Esophagus muscularis mucosa (tissue), 4 donors: ENCODE measurements at places on chromosomes 5 and 9.

- H3K36me3 ChIP-seq: no peaks in the 10 kb centered on the region
- H3K27ac ChIP-seq: no peak overlapping the region
- no peak overlapping the region for H3K4me3 ChIP-seq
These were observed 25.4 kb downstream of the OGN start for GRCh38 chr9:92378865-92379560.

DNA sequence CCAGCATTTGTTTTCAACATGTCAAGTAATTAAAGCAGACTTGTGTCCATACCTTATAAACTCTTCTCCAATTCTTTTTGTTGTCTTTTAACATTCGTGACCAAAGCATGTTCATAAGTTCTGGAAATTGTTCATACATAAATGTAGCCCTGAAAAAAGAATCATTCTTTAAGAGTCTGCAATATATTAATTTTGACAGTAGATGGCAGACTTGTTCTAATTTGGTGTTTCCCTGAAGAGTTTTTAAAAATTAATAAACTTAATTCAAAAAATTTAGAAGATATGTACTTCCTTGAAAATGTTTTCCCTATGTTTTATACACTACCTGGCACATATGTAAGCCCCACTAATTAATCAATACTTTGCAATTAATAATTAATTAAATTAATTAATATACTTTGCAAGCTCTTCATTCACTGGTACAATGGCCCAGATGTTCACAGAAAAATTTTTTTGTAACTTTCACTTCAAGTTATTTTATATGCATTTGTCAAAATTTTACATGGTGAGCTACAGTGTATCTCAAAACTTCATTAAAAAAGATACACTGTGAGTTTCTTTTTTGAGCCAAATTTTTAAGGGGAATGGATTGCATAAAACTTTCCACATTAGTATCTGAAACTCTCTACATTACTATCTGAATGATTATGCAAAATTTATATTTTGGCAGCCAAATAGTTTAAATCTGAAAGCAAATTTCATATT lies 42.1 kb downstream of the CLINT1 start:
- H3K27ac ChIP-seq: no peak overlapping the region
- peaks cover 29% of the 10 kb centered on the region for H3K36me3 ChIP-seq
- DNase-seq: no peak

DNA sequence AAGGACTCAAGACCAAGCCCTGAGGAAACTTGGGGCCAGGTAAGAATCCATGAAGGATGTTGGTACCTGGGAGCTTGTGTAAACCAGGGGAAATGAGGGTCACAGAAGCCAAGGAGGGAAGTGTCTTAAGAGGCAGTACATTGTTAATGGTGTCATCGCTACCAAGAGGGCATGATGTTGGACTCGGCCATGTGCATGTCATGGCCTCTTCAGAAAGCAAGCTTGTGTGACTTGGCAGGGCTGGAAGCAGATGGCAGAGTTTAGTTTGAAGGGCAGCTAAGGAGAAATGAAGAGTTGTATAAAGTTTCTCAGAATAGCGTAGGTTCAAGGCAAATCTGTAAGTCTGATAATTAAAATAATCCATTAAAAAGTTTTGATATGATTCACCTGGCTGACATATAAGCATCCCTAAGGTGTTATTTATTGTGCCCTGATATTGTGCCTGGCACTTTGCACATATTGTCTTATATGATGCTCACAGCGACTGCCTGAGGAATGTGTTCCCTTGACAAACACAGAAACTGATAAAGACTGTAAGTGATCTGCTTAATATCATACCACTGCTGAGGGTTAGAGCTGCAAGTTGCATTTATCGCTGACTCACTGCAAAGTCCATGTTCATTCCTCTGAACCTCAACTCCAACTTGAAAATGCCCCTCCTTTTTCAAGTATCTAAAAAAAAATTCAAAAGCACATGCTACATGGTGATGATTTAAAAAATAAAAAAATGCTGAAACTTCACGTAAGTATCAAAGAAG lies 81.3 kb upstream of the PTPN3 start:
- H3K27ac ChIP-seq: no peak overlapping the region
- DNase-seq: peak; percentile 64
- H3K36me3 ChIP-seq: no peaks in the 10 kb centered on the region
- H3K4me3 ChIP-seq: no peak overlapping the region

- DNase-seq: no peak
- no peaks in the 10 kb centered on the region for H3K27me3 ChIP-seq
- H3K36me3 ChIP-seq: no peaks in the 10 kb centered on the region
- no peak overlapping the region for H3K4me3 ChIP-seq
These were observed 79.4 kb upstream of the IZUMO3 start for GRCh38 chr9:24625097-24625496.

- H3K4me1 ChIP-seq: peaks cover 7% of the 10 kb centered on the region
- DNase-seq: no peak
- no peaks in the 10 kb centered on the region for H3K36me3 ChIP-seq
- H3K27ac ChIP-seq: no peak overlapping the region
- H3K27me3 ChIP-seq: no peaks in the 10 kb centered on the region
- H3K4me3 ChIP-seq: no peak overlapping the region
These were observed 83.4 kb downstream of the PARP8 start for GRCh38 chr5:50749873-50750272.

- H3K4me3 ChIP-seq: no peak overlapping the region
- no peaks in the 10 kb centered on the region for H3K27me3 ChIP-seq
- H3K4me1 ChIP-seq: no peaks in the 10 kb centered on the region
- H3K36me3 ChIP-seq: no peaks in the 10 kb centered on the region
These were observed 471.3 kb downstream of the PDE4D start for GRCh38 chr5:59421986-59422941.

GRCh38 chr9:96654450-96655197 lies 493 bp downstream of the PRXL2C start:
- no peaks in the 10 kb centered on the region for H3K27me3 ChIP-seq
- H3K4me1 ChIP-seq: peaks cover 26% of the 10 kb centered on the region
- H3K27ac ChIP-seq: peak overlapping the region; percentile 99
- H3K4me3 ChIP-seq: peak overlapping the region; percentile 73
- peak; percentile 95 for DNase-seq

GRCh38 chr5:94218374-94218773 lies 400.0 kb downstream of the KIAA0825 start:
- no peak overlapping the region for H3K27ac ChIP-seq
- no peak for DNase-seq
- no peaks in the 10 kb centered on the region for H3K27me3 ChIP-seq

DNA sequence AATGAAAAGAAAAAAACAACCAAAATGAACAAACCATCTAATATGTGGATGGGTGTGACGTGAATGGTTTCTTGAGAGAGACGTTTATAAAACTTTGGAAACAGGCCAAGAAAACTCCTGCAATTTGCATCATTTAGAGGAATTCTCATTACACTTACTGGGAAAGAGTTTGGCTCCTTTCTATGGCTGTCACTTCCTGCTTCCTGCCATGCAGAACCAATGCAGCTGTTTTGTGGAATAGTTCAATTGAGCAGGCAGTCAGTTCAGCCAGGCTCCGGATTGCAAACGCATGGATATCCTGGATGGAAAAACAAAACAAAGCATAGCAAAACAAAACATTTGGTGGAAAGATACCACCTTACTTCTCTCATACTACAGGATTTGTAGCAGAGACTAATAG lies 36.6 kb downstream of the FAM114A2 start:
- peaks cover 2% of the 10 kb centered on the region for H3K4me1 ChIP-seq
- no peak overlapping the region for H3K4me3 ChIP-seq
- no peaks in the 10 kb centered on the region for H3K27me3 ChIP-seq
- peak overlapping the region; percentile 59 for H3K27ac ChIP-seq

- no peaks in the 10 kb centered on the region for H3K27me3 ChIP-seq
- no peak overlapping the region for H3K4me3 ChIP-seq
- no peak overlapping the region for H3K27ac ChIP-seq
- no peak for DNase-seq
These were observed 18.9 kb downstream of the TCF7 start for GRCh38 chr5:134133188-134133994.

DNA sequence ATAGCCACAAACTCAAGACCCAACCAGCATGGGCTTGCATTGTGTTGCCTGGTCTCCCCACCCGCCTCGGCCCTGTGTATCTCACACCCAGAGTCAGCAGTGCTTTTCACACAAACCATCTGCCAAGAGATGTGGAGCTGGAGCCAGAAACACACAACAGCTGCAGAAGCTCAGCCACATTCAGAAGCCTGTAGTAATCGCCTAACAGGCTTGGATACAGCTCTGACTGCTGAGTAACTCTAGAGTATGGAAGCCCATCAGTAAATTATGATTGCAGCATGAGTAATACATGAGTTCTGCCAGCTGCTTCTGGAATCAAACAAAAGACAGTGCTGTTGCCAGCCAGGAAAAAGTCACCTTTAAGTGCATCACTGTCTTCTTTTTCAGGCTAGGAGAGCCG lies 16.0 kb downstream of the TEK start:
- no peaks in the 10 kb centered on the region for H3K27me3 ChIP-seq
- H3K36me3 ChIP-seq: no peaks in the 10 kb centered on the region
- no peak overlapping the region for H3K4me3 ChIP-seq
- no peak for DNase-seq
- peak overlapping the region; percentile 41 for H3K27ac ChIP-seq
- peaks cover 17% of the 10 kb centered on the region for H3K4me1 ChIP-seq

GRCh38 chr5:6395102-6395445 lies 16.7 kb upstream of the MED10 start:
- no peak for DNase-seq
- H3K4me3 ChIP-seq: no peak overlapping the region
- no peak overlapping the region for H3K27ac ChIP-seq
- no peaks in the 10 kb centered on the region for H3K4me1 ChIP-seq
- H3K36me3 ChIP-seq: no peaks in the 10 kb centered on the region

DNA sequence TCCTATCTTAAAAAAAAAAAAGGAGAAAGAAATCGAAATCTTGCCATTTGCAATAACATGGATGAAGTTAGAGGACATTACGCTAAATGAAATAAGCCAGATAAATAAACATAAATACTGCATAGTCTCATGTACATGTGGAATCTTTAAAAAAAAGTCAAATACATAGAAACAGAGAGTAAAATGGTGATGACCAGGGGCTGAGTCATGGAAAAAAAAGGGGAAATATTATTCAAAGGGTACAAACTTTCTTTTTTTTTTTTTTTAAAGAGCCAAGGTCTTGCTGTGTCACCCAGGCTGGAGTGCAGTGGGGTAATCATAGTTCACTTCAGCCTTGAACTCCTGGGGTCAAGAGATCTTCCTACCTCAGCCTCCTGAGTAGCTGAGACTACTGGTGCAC lies 310.1 kb downstream of the ZNF608 start:
- H3K27me3 ChIP-seq: no peaks in the 10 kb centered on the region
- H3K36me3 ChIP-seq: no peaks in the 10 kb centered on the region

GRCh38 chr5:9194509-9194908 lies 351.4 kb downstream of the SEMA5A start:
- no peaks in the 10 kb centered on the region for H3K27me3 ChIP-seq
- no peak overlapping the region for H3K27ac ChIP-seq

DNA sequence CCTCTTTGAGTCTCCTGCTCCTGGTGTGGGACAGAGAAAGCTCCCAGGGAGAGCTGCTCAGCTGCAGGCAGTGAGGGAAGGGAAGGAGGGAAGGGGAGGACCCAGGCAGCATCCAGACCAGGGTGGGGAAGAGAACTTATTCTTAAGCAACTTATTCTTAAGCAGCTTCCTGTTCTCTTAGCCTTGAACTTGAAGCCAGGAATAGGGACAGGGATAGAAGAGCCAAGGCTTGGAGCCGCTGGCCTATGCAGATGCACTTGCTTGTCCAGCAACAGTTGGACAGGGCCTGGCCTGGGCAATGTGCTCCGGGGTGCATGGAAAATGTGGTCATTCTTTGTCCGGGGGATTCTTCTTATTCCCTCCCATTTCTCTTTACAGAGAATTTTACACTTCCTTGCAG lies 31.4 kb upstream of the SPTLC1 start:
- peaks cover 23% of the 10 kb centered on the region for H3K4me1 ChIP-seq
- no peaks in the 10 kb centered on the region for H3K36me3 ChIP-seq
- DNase-seq: no peak
- H3K27me3 ChIP-seq: no peaks in the 10 kb centered on the region

GRCh38 chr9:97970165-97970564 lies 13.0 kb upstream of the ANP32B start:
- H3K4me1 ChIP-seq: no peaks in the 10 kb centered on the region
- DNase-seq: no peak
- H3K27me3 ChIP-seq: no peaks in the 10 kb centered on the region
- H3K36me3 ChIP-seq: no peaks in the 10 kb centered on the region
- no peak overlapping the region for H3K27ac ChIP-seq

GRCh38 chr5:111280282-111280951 lies 56.2 kb downstream of the CAMK4 start:
- no peak overlapping the region for H3K27ac ChIP-seq
- H3K36me3 ChIP-seq: no peaks in the 10 kb centered on the region
- DNase-seq: no peak

- H3K4me3 ChIP-seq: peak overlapping the region; percentile 68
- H3K27ac ChIP-seq: peak overlapping the region; percentile 92
- H3K4me1 ChIP-seq: peaks cover 36% of the 10 kb centered on the region
- no peak for DNase-seq
These were observed 2.5 kb upstream of the MSMP start for GRCh38 chr9:35756275-35757225.

DNA sequence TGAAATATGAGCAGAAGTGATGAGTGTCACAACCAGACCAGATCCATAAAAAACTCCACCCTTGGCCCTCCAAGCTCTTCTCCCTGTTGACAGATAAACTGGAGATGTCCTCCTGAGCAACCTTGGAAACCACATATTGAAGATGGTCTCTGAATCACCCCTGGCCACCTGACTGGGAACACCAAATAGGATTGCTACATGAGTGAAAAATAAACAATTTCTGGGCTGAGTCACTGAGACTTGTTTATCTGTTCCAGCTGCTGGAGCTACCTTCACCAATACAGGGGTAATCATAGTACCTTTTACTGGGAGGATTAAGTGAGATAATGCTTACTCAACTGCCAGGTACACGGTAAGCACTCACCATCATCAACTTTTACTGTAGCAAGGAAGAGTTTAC lies 53.3 kb downstream of the PCA3 start:
- H3K4me3 ChIP-seq: no peak overlapping the region
- no peak for DNase-seq
- peak overlapping the region; percentile 86 for H3K27ac ChIP-seq
- no peaks in the 10 kb centered on the region for H3K27me3 ChIP-seq
- peaks cover 66% of the 10 kb centered on the region for H3K4me1 ChIP-seq

DNA sequence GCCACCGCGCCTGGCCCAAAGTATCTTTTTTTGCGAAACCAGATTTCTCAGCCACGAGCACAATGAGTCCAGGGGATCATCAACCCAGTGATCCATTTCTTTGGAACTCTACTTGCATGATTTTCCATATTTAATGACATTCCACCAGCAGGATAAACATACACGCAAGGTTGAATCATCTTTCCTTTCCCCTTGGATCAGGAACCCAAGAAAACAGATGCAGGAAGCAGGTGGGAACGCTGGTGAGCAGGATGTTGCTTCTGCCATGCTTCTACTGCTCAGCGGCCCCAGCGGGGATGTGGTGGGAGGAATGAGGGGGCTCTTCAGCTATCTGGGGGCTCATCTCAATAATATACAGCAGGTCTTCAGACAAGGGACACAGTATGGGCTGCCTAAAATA lies 118.2 kb downstream of the SEC61B start:
- H3K27ac ChIP-seq: no peak overlapping the region
- peaks cover 8% of the 10 kb centered on the region for H3K4me1 ChIP-seq
- H3K27me3 ChIP-seq: no peaks in the 10 kb centered on the region
- DNase-seq: peak; percentile 60
- H3K4me3 ChIP-seq: no peak overlapping the region
